IPS DF 6.9 (cell line): ENCODE measurements at places on chromosomes 7 and 10.

GRCh38 chr7:49398236-49398635, 375.2 kb upstream of the VWC2 start:
- DNase-seq: no peak

DNA sequence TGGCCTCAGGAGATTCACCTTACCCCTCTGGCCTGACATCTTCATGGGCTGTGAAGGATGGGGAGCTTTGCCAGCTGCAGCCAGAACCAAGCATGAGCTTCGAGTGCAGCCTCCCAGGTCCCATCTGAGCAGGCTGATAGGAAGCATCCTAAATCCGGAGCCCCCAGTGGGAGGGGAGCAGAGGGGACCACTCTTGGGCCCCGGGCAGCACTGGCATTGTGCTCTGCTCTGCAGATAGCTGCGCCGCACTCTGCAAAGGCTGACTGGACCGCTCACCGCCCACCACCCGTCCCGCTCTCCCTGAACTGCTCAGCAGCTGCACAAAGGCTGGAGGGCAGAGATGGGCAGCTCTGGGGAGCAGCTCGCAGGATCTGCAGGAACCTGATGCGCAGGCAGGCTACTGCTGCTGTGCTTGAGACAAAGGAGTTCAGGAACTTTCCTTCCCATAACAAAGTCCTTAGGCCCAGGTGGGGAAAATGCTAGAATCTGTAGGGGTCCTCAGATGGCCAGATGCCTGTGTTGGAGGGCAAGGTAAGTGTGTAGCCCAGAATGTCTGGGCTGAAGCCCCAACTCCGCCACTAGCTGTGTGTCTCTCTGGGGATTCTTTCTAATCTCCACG, 51.8 kb downstream of the ARHGAP22 start:
- no peak for DNase-seq

- DNase-seq: no peak
Measured at GRCh38 chr7:108263425-108263824, 133.3 kb upstream of the LAMB4 start.

- DNase-seq: no peak
Measured at GRCh38 chr7:50411332-50411731, 38.8 kb downstream of the FIGNL1 start.

- DNase-seq: no peak
Measured at GRCh38 chr10:27252267-27253000, 11.8 kb upstream of the ACBD5 start.

GRCh38 chr10:118621304-118621942, 26.0 kb upstream of the PRLHR start:
- no peak for DNase-seq

- no peak for DNase-seq
Measured at GRCh38 chr10:128686630-128687278, 560.5 kb upstream of the MKI67 start.
